NCI-H345 (cell line): ENCODE measurements at places on chromosomes 16 and 17.
A peak's percentile ranks its signal among the peaks of the same experiment; 100 is the strongest.

- DNase-seq, result no peak
Measured at GRCh38 chr17:40873801-40874200, 6.8 kb upstream of the KRT12 start.

DNA sequence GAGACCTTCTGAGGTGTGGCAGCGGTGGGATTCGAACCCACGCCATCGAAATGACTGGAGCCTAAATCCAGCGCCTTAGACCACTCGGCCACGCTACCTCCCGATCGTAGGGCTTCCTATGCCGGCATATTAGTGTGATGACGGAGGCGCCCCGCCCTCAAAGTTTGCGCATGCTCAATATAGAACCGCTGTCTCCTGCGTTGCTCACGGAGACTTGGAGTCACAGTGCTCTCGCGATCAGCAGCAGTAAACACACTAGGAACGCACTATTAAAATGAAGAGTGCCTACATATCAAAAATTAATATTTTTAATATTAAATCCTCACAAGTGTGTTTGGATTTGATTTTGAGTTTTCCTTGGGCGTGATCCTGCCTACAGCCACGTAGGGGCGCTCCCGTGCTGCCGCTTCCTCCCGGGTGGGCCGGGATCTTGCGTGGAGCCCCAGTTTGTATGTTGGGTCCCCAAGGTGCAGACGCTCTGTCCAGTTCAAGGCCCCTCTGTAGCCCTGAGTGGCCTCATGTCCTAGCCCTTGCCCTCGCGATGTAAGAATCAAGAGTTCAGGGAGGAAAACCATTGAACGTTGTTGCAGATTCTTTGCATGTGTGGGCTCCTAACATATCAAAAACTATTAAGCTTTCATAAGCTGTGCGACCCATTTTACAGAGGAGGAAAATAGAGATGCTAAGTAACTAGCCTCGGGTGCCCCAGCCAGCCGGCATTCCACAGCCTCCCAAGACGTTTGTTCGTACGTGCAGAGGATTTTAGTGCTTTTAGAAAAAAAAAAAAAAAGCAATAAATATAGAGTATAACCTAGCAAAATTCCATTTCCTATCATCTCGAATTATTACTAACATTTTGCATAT lies 10.2 kb upstream of the EEF2K start:
- DNase-seq, result peak; percentile 87

DNA sequence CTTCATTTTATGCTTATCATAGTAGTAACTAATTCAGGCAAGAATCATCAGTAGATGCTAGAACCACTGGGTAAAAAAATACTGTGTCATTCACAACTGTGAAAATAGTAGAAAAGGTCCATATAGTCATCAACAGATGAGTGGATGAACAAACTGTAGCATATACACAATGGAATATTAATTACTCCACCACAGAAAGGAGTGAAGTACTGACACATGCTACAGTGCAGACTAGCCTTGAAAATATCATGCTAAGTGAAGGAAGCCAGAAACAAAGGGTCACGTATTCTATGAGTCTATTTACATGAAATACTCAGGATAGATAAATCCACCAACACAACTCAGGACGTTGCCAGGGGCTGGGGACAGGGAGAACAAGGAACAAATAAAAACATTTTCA lies 13.3 kb downstream of the USP22 start:
- DNase-seq, result no peak

DNA sequence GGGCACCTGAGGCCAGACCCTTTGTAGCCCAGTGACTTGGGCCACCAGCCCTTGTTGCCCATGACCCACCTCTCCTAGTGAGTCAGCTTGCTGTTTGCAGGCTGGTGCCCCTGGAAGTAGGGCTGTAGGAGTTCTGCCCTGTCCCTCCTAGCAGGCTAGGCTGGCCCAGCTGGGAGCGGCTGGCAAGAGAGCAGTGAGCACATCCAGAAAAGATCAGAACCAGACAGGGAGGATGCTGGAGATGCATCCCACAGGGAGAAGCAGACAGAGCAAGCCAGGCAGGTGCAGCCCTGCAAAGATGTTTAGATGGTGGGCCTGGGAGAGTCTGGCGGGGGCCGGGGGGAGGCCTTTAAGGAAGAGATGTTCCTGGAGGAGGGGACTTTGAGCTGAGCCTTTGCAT lies 2.4 kb downstream of the SLC5A10 start:
- no peak for DNase-seq

DNA sequence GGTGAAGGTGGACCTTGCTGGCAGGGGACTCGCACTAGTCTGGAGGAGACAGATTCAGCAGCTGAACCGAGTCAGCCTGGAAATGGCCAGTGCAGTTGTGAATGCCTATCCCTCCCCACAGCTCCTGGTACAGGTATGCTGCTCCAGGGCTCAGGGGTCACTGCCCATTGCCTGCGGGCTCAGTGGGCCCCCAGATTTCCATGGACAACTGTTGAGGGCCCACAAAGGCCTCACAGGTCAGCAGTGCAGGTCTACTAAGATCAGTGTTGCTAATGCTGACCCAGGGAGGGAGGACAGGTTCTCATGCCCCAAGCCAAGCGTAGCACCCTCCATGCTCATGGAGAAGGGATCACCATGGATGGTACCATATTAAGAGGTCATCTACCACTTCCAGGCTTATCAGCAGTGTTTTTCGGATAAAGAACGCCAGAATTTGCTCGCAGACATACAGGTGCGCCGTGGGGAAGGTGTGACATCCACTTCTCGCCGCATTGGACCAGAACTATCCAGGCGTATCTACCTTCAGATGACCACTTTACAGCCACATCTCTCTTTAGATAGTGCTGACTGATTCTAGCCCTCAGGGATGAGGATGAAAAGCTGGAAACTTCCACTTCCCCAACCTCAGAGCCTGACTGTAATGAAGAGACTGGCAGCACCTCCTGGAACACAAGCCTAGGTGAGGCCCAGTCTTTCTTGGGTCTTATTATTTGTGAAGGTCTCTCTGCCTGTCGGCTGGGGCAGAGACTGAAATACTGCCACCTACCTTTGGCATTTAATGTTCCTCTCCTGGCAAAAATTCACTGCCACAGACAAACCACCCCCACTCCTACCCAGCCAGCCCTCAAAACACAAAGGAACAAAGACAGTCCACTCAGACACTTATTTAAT lies 7.6 kb downstream of the EME1 start:
- DNase-seq, result no peak

DNA sequence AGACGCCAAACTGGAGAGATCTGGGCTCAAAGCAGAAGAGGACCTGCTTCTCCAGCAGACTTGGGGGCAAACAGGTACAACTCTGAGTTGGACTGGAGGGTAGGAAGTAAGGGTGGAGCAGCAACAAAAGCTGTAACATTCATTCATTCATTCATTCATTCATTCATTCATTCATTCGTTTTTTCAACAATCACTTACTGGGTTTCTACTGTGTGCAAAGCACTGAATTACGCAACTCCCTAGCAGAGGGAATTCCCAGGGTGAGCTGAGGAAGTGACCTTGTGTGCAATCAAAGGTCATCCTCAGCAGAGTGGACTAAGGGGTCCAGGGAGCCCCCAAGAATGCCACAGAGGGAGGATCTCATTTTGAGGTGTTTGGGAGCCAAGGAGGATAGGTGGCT lies 231.1 kb upstream of the SDK2 start:
- DNase-seq, result no peak

GRCh38 chr16:57760357-57761160 lies 25.0 kb downstream of the KATNB1 start:
- DNase-seq, result no peak

DNA sequence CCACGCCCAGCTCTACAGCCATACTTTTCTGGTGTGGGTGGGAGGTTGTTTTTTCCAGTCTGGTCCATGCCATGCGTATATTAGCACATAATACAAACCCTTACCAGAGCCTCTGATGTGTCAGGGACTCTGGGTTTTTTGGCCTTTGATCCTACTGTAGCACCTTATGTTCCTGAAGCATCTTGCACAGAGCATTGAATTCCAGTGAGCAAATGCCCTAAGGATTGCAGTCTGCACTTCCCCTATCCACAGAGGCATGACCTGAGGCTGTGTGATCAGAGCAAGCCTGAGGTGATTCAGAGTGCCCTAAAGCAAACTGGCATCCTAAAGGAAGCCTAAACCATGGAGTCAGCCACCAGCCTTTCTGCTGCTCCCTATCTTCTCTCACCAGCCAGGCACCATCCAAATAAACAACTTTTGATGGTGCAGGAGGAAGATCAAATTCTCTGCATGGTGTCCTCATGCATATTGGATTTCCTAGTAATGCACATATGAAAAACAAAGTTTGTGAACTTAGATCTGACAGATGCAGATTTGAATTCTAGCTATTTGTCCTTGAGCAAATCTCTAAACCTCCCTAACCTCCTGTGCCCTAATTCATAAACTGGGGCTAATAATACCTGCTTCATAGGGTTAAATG lies 41.2 kb upstream of the HAS3 start:
- no peak for DNase-seq

DNA sequence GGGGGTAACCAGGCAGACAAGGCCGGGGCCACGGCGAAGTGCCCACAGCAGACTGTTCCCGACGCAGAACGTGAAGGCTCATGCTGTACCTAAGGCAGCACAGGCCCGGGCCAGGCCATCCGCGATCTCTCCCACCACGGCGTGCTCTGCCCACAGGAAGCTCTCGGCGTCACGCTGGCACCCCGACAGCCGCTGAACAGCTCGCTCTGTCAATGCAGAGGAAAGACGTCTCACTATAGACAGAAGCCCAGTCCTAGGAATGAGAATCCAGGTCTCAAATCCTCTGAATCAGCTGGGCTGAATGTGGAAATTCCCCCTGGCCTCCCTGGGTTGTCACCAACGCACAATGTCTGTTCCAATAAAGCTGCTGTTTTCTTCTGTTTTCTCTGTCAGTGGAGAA lies 21.4 kb downstream of the SERPINF1 start:
- no peak for DNase-seq

DNA sequence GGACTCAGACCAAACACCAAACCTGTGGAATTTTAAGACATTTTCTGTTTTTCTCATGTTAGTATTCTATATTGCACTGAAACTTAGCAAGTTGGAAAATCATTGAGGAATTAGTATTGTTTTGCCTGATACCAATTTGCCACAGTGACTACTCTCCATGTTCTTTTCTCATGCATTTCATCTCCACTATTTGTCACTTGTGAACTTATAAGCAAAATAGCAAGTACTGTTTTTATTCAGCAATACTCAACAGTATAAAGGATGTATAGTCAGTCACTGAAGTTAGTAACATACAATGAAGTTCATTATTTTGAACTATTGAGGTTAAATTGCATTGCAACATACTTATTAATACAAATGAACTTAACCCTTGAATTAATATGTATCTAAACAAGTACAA lies 5.8 kb upstream of the VPS35L start:
- no peak for DNase-seq

- no peak for DNase-seq
Measured at GRCh38 chr17:142102-142661, 4.8 kb downstream of the SCGB1C2 start.

DNA sequence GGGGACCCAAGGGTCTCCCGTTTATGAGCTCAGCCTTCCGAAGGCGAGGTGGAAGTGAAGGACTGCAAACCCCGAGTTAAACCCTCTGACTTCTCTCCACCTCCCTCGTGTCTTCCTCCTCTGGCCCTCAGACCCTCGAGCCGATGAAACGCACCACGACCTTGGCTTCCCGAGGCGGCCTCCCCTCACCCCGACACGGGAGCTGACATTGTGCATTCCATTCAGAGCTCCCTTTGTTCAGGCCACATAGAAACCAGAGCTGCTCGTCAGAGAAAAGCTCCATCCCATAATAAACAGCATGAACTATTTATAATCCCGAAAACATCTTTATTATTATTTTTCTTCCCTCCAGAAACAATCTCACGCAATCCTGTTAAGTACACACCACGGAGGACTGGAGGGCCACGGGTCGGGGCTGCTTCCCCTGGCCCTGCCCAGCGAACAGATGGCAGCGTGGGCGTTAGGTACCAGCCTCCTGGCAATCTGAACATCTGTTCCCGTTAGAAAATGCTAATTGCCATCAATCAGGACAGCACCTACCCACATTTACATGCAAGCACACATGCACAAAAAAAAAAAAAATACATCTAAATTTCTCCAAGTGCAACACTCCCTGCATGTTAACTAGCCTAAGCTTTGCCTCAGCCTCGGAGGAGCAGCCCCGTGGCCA lies 145.7 kb downstream of the RBFOX3 start:
- no peak for DNase-seq

GRCh38 chr17:34371405-34372100 lies 8.5 kb upstream of the CCL1 start:
- DNase-seq, result no peak

DNA sequence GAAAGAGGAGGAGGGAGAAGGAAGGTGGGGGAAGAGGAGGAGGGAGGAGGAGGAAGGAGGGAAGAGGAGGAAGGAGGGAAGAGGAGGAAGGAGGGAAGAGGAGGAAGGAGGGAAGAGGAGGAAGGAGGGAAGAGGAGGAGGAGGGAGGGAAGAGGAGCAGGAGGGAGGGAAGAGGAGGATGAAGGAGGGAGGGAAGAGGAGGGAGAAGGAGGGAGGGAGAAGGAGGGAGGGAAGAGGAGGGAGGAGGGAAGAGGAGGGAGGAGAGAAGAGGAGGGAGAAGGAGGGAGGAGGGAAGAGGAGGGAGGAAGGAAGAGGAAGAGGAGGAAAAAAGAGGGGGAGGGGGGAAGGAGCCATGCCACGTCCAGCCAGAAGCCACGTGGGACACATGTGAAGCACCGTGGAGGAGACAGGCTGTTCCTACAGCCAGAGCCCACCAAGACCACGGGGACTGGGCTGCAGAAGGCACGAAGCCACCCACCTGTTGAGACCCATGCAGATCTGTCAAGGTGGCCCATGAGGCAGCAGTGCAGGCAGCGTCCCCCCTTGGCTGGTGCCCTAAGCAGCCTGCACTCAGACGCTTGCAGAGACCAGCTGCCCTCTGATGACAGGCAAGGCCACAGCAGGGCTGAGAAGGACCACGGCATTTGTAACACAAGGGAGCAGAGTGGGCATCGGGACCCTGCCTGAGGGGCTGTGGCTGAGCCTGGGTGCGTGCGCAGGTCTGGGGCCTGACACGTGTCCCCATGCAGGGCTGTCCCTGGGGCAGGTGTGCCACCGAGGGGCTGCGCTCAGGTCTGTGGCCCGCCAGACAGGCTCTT lies 10.3 kb downstream of the NDUFAF8 start:
- DNase-seq, result peak; percentile 22

DNA sequence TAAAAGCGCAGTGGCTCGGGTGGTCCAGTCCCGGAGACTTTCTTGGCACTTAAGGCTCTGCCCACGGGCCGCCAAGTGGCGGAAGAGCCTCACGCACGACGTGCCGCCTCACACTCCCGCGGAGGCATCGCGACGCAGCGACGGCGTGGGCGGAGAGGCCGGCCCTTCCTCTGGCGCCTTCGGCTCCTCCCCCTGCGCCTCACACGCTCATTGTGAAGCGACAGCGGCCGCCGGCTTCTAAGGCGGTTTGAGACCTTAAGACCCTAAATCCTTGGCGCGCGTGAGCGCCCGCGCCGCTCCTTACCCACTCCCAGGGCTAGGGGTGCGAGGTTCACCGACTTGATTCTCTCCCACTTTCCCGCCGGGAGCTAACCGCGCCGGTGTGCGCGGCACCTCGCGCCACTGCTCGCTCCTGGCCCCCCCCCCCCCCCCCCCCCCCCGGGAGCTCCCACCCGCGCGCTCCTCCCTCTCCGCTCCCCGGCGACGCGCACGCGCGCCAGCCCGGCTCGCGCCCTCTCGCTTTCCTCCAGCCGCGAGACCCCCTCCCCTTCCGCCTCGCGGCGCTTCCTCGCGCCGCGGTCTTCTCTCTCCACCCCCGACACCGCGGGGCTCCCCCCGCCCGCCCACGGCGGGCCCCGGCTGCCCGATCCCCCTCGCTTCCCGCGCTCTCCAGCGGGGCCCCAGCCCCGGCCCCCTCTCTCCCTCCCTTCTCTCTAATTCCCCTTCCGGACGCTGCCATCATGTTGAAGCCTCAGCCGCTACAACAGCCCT lies at the start of gene ATXN2L:
TSS of gene ATXN2L (plus strand) at position 480 of the 771 bp plus-strand sequence. CDS start at position 741, 261 bp downstream.
- peak; percentile 94 for DNase-seq
